ENCODE measurements at places on chromosomes 3 and 15.

- DNase-seq = no peak
These were observed 248.0 kb downstream of the THSD4 start for GRCh38 chr15:71362987-71363968.

DNA sequence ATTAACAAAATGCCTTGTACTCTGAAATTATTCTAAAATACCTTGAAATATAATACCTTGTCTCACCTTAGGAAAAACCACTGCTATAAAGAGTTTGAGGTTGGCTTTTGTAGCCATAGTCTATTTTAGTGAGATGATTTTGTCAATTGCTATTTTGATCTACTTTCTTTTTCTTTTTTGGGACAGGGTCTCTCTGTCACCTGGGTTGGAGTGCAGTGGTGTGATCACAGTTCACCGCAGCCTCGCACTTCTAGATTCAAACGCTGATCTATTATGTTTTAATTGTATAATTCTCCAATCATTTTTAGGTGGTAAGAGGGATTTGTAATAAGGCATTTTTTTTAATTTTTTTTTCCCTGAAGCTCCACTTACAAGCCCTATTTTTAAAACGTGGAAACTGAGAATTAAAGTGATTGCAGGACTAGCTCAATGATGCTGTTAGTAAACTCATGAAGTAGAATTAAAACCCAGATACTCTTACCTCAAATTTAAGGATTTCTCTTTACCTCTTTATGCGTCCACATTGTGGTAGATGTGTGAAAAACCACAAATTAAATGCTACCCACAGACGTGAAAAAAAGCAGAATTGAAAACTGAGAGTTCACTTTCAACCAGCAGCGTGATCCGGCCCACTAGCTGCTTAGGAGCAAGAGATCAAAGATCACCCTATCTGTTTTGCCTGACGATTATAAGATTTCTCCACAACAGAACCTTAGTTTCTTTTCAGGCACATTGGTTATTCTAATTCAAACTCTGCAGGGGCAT is 384.2 kb downstream of the CGGBP1 start:
- no peak for DNase-seq

- DNase-seq = no peak
These were observed 2.9 kb upstream of the RASGRF1 start for GRCh38 chr15:79093352-79093935.

DNA sequence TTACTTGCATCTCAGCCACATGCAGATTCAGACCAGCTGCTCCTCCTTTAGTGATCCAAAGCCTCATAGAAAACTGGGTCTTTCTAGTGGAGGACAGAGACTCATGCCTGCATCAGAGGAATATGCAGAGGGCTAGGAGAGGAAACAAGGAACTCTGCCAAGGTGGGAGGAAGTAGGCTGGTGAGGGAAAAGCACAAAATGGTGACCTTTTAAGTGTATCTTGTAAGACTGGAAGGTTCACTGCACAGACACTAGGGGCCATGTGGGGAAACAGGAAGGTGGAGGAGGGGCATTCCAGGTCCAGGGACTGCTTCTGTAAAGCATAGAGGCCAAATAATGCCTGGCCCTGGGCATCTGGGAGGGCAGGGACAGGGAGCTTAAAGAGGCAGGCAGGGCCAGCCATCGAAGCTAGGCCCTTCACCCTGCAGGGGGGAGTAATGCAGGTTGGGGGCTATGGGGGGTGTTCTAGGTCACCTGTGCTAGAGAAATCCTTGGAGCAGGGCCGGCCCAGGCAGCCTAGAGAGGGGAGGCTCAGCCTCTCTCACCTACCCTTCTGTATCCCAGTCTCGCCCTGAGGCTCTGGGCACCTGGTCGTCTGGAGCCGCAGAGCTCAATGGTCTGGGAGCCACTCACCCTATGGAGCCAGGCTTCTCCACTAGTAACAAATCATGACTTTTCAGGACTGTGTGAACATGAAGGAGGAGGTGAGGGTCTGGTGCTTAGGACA is 117.7 kb downstream of the DNAJB8 start:
- no peak for DNase-seq

DNA sequence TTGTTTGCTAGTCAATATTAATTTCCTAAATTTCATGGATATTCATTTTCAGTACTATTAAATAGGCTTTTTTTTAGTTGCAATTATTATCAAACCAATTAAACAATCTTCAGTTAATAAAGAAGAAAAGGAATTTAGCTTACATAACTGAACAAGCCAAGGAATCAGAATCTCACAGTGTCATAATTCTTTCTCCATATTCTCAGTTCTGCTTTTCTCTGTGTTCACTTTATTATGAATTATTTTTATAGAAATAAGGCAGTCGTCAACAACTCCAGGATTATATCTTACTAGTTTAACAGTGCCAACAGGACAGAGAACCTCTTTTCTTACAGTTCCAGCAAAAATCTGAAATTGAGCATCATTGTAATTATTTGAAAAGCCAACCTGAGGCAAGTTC is 221.7 kb downstream of the CGGBP1 start:
- DNase-seq = no peak

GRCh38 chr15:80970018-80970657 is 19.5 kb downstream of the MESD start:
- DNase-seq = peak; percentile 74

- DNase-seq = no peak
These were observed 32.2 kb downstream of the NECTIN3 start for GRCh38 chr3:111103807-111104206.

- no peak for DNase-seq
These were observed 388.7 kb upstream of the RGMA start for GRCh38 chr15:93477721-93478120.

- DNase-seq = no peak
These were observed 42.8 kb upstream of the THSD4 start for GRCh38 chr15:71072423-71072822.

DNA sequence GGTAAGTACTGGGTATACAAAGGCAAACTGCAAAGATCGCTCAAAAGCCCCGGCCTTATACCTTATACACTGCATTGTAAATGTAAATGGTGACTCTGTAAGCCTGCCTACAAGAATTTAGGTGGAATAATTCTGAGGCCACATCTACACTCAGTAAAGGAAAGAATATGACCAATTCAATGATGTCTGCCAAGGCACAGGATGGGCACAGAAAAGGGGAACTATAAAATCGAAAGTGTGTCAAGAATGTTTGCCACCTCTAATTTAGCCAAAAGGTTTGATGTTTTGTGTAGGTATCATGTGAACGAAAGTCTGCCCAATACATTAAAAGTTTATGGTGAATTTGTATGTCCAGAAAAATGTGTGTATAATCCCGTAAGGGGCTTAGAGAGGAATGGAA is 96.1 kb downstream of the FOXP1 start:
- DNase-seq = peak; percentile 42

GRCh38 chr15:66733976-66734375 is 31.9 kb downstream of the SMAD6 start:
- no peak for DNase-seq

GRCh38 chr15:80095511-80095910 is 36.0 kb downstream of the ZFAND6 start:
- no peak for DNase-seq

- DNase-seq = no peak
These were observed 72.1 kb upstream of the EOMES start for GRCh38 chr3:27794211-27794610.

- no peak for DNase-seq
These were observed 61.4 kb downstream of the GADL1 start for GRCh38 chr3:30832961-30833575.

GRCh38 chr3:179376474-179376873 is 29.0 kb downstream of the MFN1 start:
- no peak for DNase-seq

GRCh38 chr3:16917980-16918682 is 33.4 kb downstream of the PLCL2 start:
- DNase-seq = no peak

GRCh38 chr15:66883284-66883911 is 181.4 kb downstream of the SMAD6 start:
- DNase-seq = no peak

DNA sequence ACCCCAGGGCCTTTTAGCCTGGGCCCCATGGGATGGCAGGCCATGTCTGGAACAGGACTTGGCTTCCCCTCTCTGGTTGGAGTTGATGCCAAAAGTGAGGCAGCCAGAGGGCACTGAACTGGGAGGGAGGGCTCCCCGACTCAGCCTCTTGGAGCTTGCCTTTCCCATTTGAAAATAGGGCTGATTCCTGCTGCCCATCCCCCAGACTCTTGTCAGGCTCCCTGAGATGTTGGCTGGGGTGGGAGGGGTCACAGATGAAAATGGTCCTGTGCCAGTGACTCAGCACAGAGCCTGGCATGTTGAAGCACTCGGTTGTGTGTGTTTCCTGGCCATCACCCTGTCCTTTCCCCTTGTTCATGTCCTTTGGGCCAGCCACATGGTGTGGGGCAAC is 6.6 kb downstream of the PPCDC start:
- DNase-seq = no peak

- no peak for DNase-seq
These were observed 26.4 kb downstream of the RBM6 start for GRCh38 chr3:49966233-49966942.

- no peak for DNase-seq
These were observed 406.2 kb upstream of the RARB start for GRCh38 chr3:25021816-25022215.

GRCh38 chr15:87239582-87240230 is 1016.8 kb downstream of the NTRK3 start:
- no peak for DNase-seq

- no peak for DNase-seq
These were observed 10.9 kb downstream of the EID1 start for GRCh38 chr15:48888836-48889235.

DNA sequence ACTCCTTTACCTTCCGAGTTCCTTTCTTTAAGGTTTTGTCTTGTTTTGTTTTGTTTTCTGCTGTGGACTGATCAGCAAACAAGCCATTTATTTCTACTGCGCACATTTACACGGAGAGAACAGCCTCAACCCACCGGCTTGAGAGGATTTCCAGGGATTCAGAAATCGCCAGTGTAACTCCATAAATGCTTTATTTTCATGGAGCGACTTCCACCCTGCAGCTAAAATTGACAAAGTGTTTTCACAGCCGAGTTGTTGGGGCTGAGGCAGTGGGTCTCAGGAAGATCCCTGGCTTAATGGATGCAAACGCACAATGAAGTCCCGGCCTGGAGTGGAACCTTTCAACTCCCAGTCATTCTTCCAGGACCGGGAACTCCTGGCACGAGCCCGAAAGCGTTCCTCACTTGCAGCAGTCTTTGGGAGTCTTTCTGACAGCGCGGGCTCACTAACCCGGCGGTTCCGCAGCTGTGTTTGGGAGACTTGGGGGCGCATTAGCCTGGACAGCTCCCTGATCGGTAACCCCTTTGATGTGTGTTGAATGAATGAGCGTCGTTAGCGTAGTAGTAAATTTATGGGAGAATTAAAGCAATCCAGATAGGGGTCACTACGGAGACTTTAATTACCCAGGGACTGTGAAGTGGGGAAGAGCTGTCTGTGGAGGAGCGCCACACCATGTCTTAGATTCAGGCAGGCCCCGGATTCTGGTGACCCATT is 785 bp upstream of the MYRIP start:
- DNase-seq = no peak

DNA sequence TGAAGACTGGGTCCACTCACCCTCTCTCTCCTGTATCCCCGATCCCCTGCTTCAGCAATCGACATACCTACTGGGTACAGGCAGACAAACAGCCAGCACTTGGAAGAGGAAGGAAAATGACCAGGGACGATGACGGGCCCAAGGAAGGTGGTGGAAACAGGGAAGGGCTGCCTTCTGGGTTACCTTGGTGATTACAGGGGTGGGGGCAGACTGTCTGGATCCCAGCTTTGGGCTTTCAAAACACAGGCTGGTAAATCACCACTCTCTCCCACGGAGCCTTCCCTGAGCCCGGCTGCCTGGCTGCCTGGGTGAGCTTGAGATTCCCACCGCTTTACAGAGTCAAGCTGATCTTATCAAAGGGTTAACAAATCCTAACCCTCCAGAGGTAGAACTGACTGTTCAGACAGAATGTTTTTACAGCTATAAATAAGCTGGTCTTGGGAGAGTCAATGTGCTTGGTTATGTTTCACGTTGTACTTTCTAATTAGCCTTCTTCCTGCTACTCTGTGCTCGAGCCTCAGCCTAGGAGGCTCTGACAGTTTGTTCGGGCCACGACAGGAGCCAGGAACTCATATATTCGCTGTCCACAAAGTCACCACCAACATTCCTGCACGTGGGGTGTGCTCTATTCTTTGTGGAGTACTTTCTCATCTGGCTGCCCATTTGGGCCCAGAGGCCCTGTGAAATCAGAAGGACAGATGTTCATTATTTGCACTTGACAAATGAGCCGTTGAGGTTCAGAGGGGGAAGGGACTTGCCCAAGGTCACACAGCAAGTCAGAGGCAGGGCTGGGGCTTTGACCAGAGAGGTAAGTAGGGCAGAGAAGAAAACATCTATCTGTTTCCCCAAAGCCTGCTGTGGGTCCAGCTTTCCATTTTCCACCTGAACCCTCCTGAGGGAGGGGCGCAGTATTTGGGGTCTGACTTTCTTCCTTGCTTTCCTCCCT is 63.5 kb downstream of the FEM1B start:
- DNase-seq = no peak

DNA sequence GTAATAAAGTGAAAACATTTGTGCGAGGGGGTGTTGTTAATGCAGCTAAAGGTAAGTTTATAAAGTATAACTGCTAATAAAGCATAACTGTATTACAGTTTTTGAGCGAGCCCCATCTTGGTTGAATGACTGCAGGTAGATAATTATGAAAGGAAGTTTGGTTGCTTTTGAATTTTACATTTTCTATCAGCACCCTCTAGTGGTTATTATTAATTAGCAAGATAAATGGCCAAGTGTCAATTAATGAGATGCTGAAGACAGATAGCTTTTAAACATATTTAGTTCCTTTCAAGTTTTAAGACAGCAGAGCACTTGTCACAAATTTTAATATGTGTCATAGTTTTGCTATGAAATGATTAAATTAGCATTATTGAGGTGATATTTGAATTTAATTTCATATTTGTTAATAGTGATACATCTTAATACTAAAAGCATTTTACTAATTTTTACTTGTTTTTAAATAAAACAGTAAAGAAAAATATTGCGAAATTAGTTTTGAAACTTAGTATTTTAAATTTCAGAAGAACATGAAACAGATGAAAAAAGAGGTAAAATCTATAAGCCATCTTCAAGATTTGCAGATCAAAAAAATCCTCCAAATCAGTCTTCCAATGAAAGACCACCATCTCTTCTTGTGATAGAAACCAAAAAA is 15.1 kb downstream of the U2SURP start:
- peak; percentile 51 for DNase-seq

Measured in CD4-positive, alpha-beta T cell treated with Interleukin-17A for 1 hour (primary cell).